ENCODE measurements at places on chromosomes 6 and 20.
A peak's percentile ranks its signal among the peaks of the same experiment; 100 is the strongest.

GRCh38 chr6:70277470-70277869 lies 25.4 kb downstream of the COL9A1 start:
- no peak for DNase-seq

DNA sequence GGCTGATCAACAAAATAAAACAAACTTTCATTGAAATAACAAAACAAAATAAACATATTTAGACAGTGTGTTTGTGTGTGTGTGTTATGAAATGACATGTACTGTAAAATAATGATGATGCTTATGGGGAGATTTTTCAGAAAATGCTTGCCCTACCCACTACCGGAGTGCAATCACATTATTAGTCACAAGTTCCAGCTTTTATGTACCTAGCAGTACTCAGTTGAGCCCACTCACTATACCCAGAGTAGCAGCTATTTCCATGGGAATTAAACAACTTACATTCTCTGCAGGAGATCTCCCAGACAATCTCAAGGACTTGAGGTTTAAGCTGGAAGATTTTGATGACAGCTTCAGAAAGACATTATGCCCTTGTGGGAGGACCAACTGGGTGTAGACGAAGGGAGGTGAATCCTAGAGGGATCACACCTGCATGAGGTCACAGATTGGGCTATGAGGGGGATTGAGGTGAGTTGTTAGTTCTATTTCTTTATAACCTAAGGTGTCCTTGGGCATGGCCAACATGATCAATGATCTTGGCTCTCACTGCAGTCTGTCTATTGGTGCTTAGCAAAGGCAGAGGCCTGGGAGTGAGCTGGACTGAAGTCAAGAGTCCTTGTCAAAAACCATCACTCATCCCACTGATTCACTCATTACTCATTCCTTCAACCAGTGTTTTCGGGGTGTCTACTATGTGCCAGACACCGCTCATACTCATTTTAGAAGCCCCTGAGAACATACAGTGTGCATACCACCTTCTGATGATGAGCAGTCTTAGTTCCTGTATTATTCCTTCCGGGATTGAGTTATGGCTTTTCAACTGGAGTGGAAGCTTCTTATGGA lies 6.7 kb upstream of the CLIC5 start:
- DNase-seq, result no peak

DNA sequence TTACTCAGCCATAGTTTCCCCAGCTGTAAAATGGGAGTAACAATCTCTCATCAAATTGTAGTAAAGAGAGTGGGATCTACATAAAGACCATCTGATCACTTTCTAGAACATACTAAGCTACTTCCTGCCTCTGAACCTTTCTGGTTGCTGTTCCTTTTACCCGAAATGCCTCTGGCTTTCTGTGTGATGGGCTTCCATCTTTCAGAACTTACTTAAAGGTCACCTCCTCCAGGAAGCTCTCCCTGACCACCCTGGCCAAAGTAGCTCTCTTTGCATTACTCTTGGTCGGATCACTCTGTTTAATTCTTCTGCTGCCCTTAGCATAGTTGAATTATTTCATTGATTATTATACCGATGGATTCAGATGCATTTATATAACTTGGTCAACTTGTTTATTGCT lies 171.0 kb downstream of the BMP7 start:
- no peak for DNase-seq

DNA sequence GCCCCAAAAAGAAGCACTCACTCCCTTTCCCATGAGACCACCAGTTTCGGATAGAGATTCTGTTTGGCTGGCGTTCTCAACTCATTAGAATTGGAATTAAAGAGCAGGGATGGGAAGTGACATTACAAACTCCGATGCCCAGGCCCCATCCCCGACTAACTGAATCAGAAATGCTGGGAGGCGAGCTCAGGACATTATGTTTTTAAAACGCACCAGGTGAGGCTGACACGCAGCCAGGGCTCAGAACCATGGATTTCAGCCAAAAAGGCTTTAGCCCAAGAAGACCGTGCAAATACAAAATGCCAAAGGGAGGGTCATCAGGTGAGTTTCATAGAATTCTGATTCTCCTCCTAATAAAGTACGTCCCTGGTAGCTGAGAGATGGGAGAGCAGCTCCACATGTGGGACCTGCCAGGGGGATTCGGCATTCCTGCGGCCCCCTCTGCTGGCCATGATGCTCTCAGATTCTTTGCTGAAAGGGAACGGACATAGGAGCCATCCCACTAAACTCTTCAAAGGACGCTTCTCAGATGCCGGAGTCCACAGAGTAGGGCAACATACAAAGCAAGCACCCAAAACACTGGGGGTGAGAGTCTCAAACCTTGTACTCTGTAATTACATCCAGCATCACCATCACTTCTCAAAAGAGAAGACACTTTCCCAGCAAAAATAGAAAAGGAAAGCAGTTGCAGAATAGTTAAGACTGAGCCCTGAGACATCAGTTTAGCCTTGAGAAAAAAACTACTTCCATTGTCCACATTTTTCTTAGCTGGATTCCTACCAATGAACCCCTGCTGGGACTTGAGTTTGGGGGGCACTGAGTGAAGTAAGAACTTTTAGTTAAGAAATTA lies 205.2 kb downstream of the BMP7 start:
- no peak for DNase-seq

DNA sequence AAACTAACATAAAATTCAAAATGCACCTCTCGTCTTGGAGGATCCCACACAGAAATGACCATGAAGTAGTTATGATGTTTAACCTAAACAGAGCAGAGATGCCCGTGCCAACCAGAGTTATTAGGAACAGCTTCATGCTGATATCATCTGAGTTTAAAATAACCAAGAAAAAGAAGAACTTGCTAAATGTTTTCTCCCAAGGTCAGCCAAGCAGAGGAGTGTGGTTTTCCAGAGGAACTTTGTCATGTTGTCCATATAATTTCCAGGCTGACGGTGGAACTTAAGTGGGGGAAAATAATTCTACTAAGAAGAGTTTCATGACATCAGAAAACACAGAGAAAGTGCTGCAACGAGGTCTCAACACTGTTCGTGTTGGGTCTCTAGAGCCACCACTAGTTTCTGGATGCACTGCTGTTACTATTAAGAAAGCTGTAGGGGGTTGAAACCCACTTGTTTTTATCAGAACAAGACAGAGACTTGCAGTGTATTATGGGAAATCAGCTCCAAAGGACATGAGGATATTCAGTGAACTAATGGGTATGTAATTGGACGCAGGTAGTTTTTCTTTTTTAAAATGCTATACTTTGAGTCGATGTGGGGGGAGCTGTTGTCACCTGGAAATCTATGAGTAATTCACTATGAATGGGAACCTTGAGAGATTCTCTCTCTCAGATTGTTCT lies 5.2 kb downstream of the AGPAT4 start:
- DNase-seq, result no peak

- no peak for DNase-seq
Measured at GRCh38 chr20:12455148-12455547, 537.5 kb downstream of the BTBD3 start.

GRCh38 chr20:50283922-50284810 lies 93.5 kb downstream of the CEBPB start:
- no peak for DNase-seq

DNA sequence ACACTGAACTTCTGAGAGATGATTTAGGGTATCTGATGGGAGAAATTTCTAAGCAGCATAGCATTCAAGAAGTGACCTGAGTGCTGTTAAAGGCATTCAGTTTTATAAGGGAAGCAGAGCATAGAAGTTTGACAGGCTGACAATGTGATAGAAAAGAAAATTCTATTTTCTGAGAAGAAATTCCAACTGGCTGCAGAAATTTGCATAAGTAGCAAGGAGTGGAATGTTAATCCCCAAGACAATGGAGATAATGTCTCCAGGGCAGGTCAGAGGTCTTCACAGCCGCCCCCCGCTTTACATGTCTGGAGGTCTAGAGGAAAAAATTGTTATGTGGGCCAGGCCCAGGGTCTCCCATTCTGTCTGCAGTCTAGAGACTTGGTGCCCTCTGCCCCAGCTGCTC lies 1361.8 kb upstream of the EYS start:
- no peak for DNase-seq

- DNase-seq, result no peak
Measured at GRCh38 chr6:68194846-68195478, 440.1 kb upstream of the ADGRB3 start.

DNA sequence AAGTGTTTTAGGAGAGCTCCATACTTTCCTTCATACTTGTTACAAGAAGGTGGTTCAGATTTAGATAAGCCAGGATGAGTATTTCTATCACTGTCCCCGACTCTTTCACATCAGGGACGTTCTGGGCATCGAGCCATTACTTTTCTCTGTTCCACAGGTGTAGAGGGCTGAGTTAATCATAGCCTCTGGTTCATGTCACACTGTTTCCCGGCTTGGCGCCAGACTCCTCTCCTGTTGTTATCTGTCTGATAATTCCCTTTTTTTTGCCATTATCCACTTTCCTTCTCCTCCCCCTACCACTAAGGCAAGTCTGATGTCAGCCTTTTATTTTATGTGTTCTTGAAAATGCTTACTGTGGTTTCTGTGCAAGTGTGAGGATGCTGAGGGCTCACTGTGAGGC lies 593.4 kb downstream of the UTRN start:
- no peak for DNase-seq

GRCh38 chr20:10686356-10687133 lies 12.7 kb upstream of the JAG1 start:
- no peak for DNase-seq

GRCh38 chr6:17927705-17928104 lies 59.7 kb downstream of the KIF13A start:
- DNase-seq, result no peak

DNA sequence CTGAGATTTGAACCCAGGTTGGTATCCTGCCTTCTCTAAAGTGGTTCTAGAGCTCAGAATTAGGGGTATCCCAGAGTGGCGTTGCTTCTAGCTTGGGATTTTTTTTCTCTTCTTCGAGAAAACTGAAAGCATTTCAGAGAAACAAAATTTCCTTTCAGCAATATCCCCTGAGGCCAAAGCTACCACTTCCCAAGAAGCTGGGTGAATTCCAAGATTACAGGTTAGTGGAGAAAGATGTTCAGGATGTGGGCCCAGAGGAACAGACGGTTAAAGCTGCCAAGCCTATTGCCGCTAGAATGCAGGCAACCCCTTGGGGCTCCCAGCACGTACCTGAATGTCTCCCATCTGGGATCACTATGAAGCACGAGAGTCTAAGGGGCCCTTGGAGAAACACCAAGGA lies 134.1 kb downstream of the FOXO3 start:
- DNase-seq, result no peak

DNA sequence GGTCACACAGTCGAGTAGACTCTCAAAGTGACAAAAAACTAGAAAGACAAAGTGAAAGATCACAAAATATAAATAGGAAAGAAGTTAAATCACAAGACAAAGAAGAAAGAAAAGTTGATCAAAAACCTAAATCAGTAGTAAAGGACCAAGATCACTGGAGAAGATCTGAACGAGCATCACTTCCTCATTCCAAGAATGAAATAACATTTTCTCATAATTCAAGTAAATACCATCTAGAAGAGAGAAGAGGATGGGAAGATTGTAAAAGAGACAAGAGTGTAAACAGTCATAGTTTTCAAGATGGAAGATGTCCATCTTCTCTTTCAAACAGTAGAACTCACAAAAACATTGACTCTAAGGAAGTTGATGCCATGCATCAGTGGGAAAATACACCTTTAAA lies 31.6 kb upstream of the GJA10 start:
- no peak for DNase-seq

GRCh38 chr6:11869672-11870340 lies 91.2 kb upstream of the ADTRP start:
- no peak for DNase-seq

- DNase-seq, result no peak
Measured at GRCh38 chr6:38064431-38064830, 244.9 kb downstream of the ZFAND3 start.

DNA sequence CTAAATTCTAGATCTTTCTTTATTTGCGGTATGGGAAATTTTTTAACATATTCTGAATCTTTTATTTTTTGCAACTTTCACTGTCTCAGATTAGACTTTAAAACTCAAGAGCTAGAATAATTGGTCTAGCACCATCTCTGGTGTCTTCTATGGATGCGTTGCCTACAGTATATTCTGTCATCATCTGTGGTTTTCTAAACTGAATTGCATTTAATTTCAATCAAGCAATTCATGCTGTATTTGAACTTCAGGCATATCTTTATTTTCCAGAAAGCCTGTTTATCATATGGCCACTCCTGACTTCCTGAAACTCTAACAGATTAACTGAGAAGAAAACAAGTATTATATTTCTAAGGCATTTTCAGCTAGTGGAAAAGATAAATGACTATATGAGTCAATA lies 281.6 kb downstream of the PLCB1 start:
- DNase-seq, result no peak

DNA sequence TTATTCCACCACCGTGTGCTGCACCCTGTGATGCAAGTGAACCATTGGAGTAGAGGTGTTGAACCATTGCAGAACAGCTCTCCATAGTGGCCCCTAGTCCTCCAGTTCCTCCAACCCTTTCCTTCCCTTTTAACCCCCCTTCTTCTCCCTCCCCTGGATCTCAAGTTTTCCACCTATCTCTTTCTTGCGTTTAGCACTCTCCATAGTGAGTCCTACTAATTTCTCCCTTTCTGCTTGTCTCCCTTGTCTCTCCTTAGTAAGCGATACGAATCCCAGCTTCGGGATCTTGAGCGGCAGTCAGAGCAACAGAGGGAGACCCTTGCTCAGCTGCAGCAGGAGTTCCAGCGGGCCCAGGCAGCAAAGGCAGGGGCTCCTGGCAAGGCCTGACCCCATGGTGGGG lies 1.1 kb downstream of the PFDN6 start:
- no peak for DNase-seq

DNA sequence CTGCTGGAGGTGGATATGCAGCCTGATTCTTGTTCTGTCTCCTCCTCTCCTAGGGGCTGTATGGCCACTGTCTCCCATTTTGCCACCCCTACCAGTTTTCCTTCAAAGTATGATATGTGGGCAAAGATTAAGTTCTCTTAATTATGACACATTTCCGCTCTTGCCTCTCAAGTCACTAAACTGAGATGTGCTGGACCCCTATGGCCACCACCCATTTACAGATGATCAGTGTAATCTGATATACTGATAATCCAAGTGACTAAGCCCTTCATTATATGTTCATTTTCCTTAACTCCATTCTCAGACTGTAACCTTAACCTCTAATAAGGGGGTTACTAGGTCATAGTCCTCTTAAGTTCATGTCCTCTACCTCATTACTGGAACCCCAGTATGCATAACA lies 711 bp upstream of the C20orf141 start:
- no peak for DNase-seq

- DNase-seq, result peak; percentile 34
Measured at GRCh38 chr20:35093267-35093884, 769 bp upstream of the TRPC4AP start.
